Urinary bladder (tissue), 4 donors: ENCODE measurements at places on chromosomes 6 and 20.

DNA sequence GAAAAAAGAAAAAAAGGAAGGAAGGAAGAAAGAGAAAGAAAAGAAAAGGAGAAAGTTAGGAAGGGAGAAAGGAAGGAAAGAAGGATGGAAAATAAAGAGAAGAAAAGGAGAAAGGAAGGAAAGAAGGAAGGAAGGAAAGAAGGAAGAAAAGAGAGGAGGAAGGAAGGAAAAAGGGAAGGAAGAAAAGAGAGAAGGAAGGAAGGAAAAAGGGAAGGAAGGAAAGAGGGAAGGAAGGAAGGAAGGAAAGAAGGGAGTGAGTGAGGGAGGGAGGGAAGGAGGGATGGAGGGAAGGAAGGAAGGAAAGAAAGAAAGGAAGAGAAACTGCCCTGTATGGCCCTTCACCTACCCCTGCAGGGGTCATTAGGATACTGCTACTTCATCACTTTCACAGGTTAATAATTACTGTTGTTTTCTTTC, 12.9 kb upstream of the IGF2R start:
- no peak for DNase-seq

- DNase-seq = no peak
Observed at GRCh38 chr20:55090286-55090685, 614.9 kb downstream of the DOK5 start.

DNA sequence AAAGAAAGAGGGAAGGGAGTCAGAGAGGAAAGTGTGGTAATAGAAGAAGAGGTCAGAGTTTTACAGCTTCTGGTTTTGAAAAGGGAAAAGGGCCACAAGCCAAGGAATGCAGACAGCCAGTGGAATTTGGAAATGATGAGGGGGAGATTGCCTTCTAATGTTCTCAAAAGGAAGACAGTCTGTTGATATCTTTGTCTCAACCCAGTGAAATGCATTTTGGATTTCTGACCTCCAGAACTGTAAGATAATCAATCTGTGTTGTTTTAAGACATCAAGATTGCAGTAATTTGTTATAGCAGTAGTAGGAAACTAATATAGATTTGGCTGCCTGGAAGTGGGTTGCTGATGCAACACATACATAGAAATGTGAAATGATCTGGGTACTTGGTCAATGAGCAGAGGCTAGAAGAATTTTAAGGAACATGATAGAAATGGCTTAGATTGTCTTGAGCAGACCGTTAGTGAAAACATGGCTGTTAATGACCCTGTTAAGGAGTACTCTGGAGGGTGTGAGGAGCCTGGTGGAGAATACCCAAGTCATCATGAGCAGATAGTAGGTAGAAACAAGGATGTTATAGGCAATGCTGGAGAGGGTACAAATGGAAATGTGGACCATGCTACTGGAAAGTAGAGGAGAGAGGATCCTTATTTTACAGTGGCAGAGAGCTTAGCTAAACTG, 255.8 kb upstream of the RAB32 start:
- DNase-seq = no peak

- DNase-seq = no peak
Observed at GRCh38 chr6:13013681-13014503, 297.3 kb downstream of the PHACTR1 start.

DNA sequence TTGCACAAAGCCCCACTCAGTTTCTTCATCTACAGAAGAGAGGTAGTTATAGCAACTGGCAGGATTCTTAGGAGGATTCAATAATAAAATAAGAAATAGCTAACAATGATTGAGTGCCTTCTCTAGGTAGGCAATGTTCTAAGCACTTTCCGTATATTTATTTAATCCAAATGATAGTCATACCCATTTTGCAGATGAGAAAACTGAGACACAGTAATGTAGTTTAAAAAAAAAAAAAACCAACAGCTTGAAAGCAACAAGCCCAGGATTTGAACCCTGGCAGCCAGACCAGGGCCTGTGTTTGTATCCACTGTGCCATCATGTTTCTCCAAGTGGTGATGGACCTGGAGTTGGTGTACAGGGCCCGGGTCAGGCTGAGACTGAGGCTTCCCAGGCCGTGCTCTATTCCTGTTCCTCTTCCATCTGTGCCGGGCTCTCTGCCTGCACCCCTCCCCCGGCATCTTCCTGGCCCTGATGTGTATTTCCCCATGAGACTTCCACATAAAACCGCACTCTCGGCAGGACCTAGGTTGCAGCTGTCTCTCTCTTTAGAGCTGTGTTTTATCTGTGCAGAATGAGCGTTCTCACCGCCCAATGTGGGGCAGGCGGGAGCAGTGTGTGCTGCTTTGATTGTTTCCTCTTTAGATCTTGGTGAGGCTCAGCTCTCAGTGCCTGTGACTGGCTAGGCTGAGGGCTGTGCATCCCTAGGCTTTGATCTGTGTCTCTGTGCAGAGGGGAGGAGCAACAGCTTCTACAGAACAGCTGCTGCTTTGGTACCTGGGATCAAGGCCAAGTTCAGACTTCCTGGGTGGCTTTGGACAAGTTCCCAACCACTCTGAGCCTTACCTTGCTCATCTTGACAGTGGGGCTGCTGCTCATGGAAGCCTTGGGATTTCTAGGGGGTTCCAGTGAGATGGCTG, 49.5 kb downstream of the TOX2 start:
- no peak for DNase-seq

DNA sequence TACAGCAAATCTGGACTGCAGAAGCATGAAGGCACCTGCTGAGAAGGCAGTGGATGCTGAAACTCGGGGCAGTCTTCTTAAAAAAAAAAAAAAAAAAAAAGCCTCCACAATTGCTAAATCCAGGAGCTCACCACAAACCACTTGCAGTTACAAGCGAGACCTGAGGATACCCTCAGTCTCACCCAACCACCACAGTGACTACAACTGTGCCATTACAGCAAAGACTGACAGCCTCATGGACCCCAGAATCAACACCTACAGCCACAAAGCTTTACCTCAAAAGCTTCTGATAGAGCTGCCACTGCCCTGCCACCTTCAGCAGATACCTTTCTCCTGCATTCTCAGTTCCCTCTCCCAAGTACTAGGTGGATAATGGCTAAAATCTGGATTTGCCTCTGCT, 9.0 kb downstream of the COL21A1 start:
- DNase-seq = no peak

- no peak for DNase-seq
Observed at GRCh38 chr6:141677598-141678211, 455.0 kb upstream of the GJE1 start.

- DNase-seq = no peak
Observed at GRCh38 chr6:63486196-63486595, 86.1 kb upstream of the LOC128125822 start.

- DNase-seq = no peak
Observed at GRCh38 chr20:58603721-58604120, 47.4 kb upstream of the STX16 start.

DNA sequence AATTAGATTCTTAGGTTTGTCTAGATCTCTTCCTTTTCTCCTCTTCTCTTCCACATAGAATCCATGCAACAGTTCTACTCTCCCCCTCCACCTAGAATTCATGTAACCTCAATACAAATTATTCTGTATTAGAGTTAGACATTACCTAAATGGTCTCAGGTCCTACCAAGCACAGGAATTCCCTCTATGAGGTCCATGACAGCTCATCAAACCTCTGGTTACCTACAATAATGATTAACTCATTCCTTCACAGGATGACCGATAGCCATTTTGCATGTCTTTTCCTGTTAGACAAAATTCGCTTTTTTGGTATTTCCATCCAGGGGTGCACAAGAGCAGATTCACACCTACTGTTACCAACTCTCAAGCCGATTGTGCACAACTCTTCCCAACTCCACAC, 27.4 kb upstream of the BMP2 start:
- no peak for DNase-seq

GRCh38 chr6:16238963-16239797, 793 bp downstream of the GMPR start:
- no peak for DNase-seq

DNA sequence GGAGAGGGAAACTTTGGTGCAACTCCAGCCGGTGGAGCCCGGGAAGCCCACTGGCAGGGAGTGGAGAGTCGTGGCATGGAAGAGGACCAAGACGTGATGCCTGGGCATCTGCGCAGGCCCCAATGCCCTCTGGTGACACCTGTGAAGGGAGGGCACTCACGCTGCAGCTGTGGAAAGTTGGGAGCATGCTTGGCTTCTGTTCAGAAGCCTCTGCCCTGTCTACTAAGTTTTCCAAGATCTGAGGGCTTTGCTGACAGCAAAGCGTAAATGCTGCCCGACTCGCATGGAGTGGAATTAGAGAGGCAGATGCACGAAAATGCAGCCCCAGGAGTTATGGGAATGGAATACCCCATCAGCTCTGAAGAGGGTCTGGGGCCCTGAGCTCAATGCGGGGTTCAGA, 75.7 kb downstream of the SYNDIG1 start:
- no peak for DNase-seq

- no peak for DNase-seq
Observed at GRCh38 chr6:104621396-104621795, 238.3 kb downstream of the HACE1 start.

- peak; percentile 47 for DNase-seq
Observed at GRCh38 chr6:16319813-16320532, 81.6 kb downstream of the GMPR start.

DNA sequence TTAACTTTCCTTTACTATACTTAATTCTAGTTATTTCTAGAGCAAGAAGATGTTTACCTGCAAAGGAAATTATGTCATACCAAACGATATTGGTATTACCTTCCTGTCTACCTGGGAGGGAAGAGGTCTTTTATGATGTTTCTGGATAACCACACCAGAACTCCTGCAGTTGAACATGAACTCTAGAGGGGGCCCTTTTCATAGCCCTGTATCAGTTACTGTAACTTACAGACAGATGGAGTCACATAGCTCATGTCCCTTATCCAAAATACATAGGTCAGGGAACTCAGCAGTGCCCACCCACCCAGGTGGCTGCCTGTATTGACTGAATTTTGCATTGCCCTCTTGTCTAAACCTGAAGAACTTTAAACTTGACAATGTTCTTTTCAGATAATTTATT, 35.1 kb upstream of the MYL9 start:
- DNase-seq = no peak

DNA sequence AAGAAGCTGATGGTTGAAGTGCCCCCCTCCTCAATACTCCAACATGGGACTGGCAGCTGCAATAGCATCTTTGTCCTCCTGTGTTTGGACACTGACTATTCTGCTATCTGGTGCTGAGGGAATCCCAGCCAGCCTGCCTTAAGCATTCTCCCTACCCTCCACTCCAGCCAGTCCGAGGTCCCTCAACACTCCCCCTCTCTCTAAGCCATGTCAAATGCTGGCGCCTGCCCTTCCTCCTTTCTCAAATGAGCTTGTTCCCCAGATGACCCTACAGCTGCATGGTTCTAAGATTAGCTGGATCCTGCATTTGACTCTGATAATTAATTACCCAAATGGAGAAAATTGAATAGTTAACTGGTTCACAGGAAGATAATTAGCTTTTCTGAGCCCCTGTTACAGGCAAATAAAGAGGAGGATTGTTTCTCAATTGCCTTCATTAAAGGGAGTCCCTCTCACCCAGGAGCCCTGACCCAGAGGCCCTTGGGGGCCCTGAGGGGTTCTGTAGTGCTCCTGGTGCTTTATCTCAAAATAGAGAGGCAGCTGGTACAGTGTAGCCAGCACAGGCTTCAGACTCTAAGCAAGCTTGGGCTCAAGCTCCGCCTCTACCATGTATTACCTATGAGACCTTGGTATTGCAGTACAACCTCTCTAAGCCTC, 37.9 kb upstream of the CHD6 start:
- no peak for DNase-seq

DNA sequence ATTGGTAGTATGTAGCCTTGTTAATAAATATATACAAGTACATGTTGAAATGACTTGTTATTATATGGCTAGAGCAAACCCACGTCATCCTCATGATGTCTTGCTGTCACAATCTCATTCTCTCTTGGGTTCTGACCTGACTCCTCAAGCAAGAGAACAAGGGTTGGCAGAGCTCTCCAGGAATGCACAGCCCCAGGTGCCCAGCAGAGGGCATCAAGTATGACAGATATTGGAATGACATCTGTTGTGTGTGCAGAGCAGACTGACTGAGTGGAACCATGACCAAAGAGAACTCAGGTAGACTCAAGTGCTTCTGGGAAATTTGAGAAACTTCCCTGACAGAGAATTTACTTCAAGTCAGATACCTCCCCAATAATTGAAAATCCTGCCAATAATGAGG, 90.6 kb downstream of the PAX1 start:
- no peak for DNase-seq

DNA sequence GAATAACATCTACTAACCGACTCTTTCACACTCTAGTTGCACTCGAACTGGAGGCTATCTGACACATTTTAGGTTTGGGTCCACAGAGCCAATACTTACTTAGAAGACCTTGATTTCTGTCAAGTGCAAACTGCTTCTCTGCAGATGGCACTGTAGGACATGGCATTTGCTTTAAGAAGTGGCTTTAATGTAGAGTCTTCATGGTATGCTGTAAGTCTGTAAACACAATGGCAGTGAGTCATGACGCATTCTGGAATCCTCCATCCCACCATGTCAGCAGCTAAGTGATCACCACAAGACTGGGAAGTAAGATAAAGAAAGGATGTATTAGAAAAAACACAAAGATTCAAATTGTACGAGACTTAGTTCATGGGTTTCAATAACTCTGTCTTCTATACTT, 377.0 kb upstream of the NOX3 start:
- no peak for DNase-seq

GRCh38 chr20:41635158-41635557, 17.0 kb upstream of the CHD6 start:
- no peak for DNase-seq

DNA sequence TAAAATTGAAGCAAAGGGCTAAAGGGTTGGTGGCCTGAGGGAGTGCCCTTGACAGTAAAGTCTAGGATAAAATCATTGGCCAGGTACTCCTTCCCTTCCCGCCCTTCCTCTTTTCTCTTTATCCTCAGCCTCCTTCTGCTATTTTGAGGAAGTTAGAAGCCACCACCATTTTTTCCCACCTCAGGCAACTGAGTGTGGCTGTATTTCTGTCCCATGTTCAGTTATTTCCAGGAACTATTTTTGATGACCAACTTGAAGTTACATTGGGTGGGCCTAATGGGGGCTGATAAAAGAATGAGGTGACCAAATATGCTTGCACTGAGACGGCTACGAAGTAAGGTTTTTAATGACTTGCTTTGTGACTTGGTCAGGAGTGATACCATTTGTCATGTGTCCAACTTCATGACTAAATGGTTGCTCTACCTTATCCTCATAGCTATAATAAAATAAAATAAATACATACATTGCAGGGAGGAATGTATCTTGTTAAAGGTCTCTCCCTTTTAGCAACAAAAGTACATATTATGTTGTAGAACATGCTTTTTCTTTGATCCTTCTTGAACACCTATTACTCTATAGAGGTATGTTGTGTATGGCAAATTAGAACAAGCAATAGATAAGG, 12.0 kb downstream of the PTPN1 start:
- DNase-seq = no peak

GRCh38 chr6:31214516-31214915, 44.0 kb upstream of the POU5F1 start:
- no peak for DNase-seq

GRCh38 chr20:18984238-18985200, 170.9 kb downstream of the SCP2D1 start:
- DNase-seq = no peak

- no peak for DNase-seq
Observed at GRCh38 chr6:13917141-13917540, 7.6 kb upstream of the RNF182 start.
